HepG2 (cell line): ENCODE measurements at places on chromosomes 1 and 21. TPM values are rescaled to one million over a fixed set of nuclear protein-coding genes. Genes with fewer than 3 reads are reported as not detected.

GRCh38 chr1:207495801-207496792 is at the start of gene CR1:
TSS of gene CR1 (plus strand) at chr1:207496157. CDS start at chr1:207496268, 111 bp downstream.
- no peak for DNase-seq
- no peaks in the 10 kb centered on the region for H3K4me1 ChIP-seq
- H3K4me3 ChIP-seq = no peak within 1 kb of the TSS
- H3K36me3 ChIP-seq = no peaks in the 10 kb centered on the region
- H3K27ac ChIP-seq = no peak within 1 kb of the TSS

DNA sequence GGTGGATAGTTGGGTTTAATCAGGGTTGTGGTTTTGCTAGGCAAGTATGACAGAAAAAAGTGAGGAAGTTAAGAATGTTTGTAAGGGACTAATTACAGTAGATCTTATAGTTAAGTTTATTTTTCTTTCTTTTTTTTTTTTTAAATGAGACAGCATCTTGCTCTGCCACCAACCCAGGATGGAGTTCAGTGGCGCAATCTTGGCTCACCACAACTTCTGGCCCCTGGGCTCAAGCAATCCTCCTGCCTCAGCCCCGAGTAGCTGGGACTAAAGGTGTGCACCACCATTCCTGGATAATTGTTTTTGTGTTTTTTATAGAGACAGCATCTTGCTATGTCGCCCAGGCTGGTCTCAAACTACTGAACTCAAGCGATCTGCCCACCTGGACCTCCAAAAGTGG is 41.7 kb downstream of the EYA3 start:
- H3K27me3 ChIP-seq = no peaks in the 10 kb centered on the region
- H3K36me3 ChIP-seq = peaks cover 10% of the 10 kb centered on the region; the same call in 2 of the 3 replicates
- no peak overlapping the region for H3K4me3 ChIP-seq
- H3K4me1 ChIP-seq = no peaks in the 10 kb centered on the region
- DNase-seq = no peak

GRCh38 chr1:113375878-113376277 is 14.4 kb upstream of the MAGI3 start:
- no peak for DNase-seq
- no peak overlapping the region for H3K27ac ChIP-seq
- H3K4me3 ChIP-seq = no peak overlapping the region; the same call in 1 of the 2 replicates

DNA sequence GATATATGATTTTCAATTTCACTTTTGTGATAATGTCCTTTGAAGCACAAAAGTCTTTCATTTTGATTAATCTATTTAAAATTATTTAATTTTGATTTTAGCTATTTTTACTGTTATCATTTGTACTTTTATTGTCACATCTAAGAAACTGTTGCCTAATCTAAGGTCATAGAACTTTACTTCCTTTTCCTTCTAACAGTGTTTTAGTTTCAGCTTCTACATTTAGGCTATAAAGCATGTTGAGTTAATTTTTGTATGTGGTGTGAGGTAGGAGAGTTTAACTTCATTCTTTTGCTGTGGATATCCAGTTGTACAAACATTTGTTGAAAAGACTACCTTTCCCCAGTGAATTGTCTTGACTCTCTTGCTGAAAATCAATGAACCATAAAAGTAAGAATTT is 204.5 kb downstream of the TM2D1 start:
- no peak for DNase-seq
- H3K4me1 ChIP-seq = no peaks in the 10 kb centered on the region
- H3K36me3 ChIP-seq = no peaks in the 10 kb centered on the region
- no peaks in the 10 kb centered on the region for H3K27me3 ChIP-seq
- H3K27ac ChIP-seq = no peak overlapping the region
- no peak overlapping the region for H3K4me3 ChIP-seq

GRCh38 chr1:65176056-65176450 is 28.1 kb downstream of the AK4 start:
- H3K27ac ChIP-seq = no peak overlapping the region
- H3K36me3 ChIP-seq = peaks cover 9% of the 10 kb centered on the region; the same call in 2 of the 3 replicates
- no peak for DNase-seq
- H3K27me3 ChIP-seq = no peaks in the 10 kb centered on the region
- H3K4me1 ChIP-seq = peaks cover 83% of the 10 kb centered on the region

- H3K4me1 ChIP-seq = peaks cover 23% of the 10 kb centered on the region
- no peak for DNase-seq
- H3K27ac ChIP-seq = no peak overlapping the region
- H3K36me3 ChIP-seq = no peaks in the 10 kb centered on the region
- no peak overlapping the region for H3K4me3 ChIP-seq
- peaks cover 18% of the 10 kb centered on the region; the same call in 2 of the 3 replicates for H3K27me3 ChIP-seq
Measured at GRCh38 chr1:225950905-225951497, 10.0 kb upstream of the LEFTY2 start.

- no peak overlapping the region for H3K27ac ChIP-seq
- H3K4me1 ChIP-seq = 0 out of 2 replicates have a peak, but pooled peaks cover 6% of the 10 kb centered on the region
- DNase-seq = no peak
- no peak overlapping the region for H3K4me3 ChIP-seq
- H3K27me3 ChIP-seq = peaks cover 2% of the 10 kb centered on the region
Measured at GRCh38 chr1:202251424-202252256, 58.0 kb downstream of the LGR6 start.

DNA sequence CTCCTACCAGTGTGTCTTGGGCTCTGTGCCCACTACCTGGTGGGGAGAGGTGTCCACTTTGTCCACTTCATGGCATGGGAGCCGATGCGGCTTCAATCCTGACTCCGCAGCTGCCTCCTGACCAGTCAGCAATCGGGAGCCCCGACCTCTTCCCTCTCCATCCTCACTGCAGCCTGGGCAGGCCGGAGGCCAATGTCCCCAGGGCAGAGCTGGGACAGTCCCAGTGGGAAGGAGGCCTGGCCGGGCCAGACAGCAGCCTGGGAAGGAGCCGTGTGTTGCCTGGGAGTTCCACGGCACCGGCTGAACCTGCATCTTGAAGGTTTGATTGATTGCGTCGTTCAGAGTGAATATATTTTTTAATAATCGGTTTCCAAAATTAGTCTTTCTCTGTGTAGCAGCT is 330.9 kb upstream of the VAMP3 start:
- no peak overlapping the region for H3K4me3 ChIP-seq
- no peak for DNase-seq
- peaks cover 33% of the 10 kb centered on the region for H3K27me3 ChIP-seq
- H3K36me3 ChIP-seq = no peaks in the 10 kb centered on the region
- no peak overlapping the region for H3K27ac ChIP-seq

- no peak overlapping the region for H3K27ac ChIP-seq
- H3K4me3 ChIP-seq = no peak overlapping the region
- no peaks in the 10 kb centered on the region for H3K27me3 ChIP-seq
- H3K36me3 ChIP-seq = no peaks in the 10 kb centered on the region
- peaks cover 13% of the 10 kb centered on the region for H3K4me1 ChIP-seq
Measured at GRCh38 chr1:235736263-235736662, 86.7 kb upstream of the GNG4 start.

GRCh38 chr1:25433389-25434186 is 2.9 kb downstream of the MACO1 start:
- 0 out of 2 replicates have a peak overlapping the region, but pooled peaks have one; percentile 26 for H3K4me3 ChIP-seq
- H3K27ac ChIP-seq = peak overlapping the region; percentile 40
- DNase-seq = no peak
- H3K36me3 ChIP-seq = peaks cover 7% of the 10 kb centered on the region; the same call in 1 of the 3 replicates
- H3K27me3 ChIP-seq = no peaks in the 10 kb centered on the region; the same call in 2 of the 3 replicates
- H3K4me1 ChIP-seq = peaks cover 50% of the 10 kb centered on the region

Gene TCHHL1
- not detected in 2 replicates for total RNA-seq

Gene NTMT2
- not detected in 2 replicates for total RNA-seq

Gene C1orf35
- 14.2 and 19.3 TPM in 2 replicates for total RNA-seq

Gene LIPI
- total RNA-seq = not detected in 2 replicates

Gene PDZK1
- 46.4 and 65.0 TPM in 2 replicates for total RNA-seq

Gene FAM78B
- 0.29 and 0.31 TPM in 2 replicates for total RNA-seq

Gene UBXN10
- 0.04 TPM in 1 of 2 replicates, not detected in the other for total RNA-seq

Gene RHBDL2
- 3.4 and 5.4 TPM in 2 replicates for total RNA-seq

Gene MAN1C1
- total RNA-seq = 0.15 and 0.49 TPM in 2 replicates
